NCI-H1105 (cell line): ENCODE measurements at places on chromosomes 2 and 18.

GRCh38 chr18:57352271-57352701 is at the start of gene ST8SIA3:
Gene ST8SIA3 (plus strand): TSS chr18:57352557. CDS start chr18:57352847, 290 bp downstream.
- peak; percentile 30 for DNase-seq

DNA sequence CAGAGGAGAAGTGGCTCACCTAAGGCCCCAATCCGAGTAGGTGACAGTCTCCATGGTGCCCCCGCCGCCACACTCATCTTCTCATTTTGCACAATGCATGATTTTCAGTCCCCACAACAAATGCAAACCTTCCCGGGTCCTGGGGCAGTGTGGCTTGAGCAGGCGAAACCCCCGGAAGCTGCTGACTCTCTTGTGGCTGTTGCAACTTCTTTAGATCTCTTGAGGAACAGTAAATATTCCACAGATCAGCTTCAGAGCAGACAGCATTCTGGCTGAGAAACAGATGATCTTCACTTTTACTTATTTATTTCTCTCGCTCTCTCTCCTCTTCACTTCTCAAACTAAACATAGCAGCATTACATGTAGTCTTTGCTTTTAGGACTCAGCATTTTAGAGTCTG is 51.9 kb downstream of the ASAP2 start:
- no peak for DNase-seq

DNA sequence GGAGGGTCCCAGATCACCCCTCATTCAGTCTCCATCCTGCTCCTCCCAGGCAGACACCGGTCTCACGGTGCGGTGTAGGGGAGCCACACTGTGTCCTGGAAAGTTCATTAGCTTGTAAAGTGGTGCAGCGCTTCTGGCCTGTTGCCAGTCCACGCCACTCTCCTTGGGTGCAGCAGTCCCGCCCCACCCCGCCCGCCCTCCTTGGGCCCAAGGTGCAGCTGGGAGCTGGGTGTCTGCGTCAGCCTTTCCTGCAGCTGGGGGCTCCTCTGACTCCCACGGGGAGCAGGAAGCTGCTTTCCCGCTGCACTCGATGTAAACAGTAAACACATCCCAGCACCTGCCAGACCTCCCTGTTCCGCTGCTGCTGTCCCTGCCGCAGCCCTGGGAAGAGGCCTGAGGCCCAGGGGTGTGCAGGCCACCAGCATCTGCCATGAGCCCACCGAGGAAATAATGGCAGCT is 53.8 kb upstream of the ASB18 start:
- peak; percentile 19 for DNase-seq

GRCh38 chr2:197097578-197098366 is 171.3 kb upstream of the PGAP1 start:
- DNase-seq, result no peak

- DNase-seq, result no peak
Measured at GRCh38 chr2:235901243-235901642, 266.9 kb downstream of the GBX2 start.

DNA sequence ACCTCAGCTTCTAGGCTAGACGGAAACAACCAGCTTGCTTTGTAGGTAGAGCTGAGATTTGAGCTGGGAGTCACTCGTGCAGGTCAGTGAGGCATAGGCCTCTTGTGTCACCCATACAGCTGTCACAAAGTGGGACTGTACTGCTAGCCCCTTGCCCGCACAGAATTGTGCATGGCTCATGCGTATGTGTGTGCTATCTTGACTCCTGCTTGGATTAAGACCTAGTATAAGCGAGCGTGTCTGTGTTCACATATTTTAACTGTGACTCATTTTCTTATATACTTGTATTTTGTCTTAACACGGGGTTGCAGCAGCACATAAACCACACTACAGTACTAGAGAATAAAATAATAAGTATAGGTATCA is 20.1 kb downstream of the CEP68 start:
- no peak for DNase-seq

DNA sequence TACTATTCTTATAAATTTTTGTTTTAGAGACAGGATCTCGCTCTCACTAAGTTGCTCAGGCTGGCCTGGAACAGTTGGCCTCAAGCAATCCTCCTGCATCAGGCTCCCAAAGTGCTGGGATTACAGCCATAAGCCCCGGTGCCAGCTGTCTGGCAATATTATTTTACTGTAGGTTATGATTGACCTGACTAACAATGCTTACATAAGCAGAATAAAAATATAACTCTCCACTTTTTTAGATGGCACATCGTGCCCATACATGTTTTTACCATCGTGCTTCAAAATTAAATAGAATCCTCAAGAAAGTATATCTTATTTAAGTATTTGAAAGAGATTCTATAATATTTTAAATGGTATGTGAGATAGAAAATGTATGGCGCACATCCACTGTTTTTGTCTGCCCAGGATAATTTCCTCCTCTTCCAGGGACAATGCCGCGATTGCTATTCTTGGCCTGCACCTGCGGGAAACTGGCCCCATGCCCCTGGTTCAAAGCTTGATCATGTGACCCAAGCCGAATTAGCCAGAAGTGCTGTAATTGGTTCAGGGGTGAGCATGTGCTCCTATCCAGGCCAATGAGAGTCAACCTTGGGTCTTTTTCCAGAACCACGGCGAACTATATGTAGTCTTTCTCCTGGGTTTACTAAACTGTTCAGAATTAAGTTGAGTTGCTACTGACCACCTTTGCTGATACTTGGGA is 38.3 kb upstream of the GREB1L start:
- DNase-seq, result no peak

DNA sequence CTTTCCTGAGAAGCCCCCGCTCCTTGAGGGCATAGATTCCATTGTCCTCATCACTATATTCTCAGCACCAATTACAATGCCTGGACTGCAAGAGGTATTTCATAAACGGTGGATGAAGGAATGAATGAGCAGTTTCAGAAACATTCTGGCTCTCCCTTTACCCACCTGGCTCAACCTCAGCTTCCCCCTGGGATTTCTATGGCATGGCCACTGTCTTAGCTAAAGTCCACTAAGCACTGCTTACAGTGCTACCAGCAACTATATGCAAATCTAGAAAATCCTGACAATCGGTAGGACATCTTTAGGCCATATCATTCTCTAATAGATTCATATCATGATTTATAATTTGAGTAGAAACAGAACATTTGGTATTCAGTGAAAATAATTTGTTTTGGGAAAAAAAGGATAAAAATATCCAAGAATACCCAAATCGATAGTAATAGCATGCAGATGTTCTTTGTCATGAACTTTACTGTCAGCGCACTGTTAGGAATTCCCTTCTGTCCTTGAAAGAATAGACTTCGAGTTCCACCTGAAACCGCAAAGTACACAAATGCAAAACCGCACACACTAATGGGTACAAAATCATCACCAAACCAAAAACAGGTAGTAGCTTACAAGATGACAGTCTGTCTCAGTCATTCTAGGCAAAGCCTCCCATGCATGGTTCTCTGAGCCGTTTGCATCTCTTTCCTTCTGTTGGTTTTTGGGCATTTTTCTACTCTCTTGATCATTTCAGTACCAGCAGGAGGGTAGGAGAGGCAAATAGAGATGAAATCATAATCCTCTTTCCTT is 303.6 kb upstream of the ID2 start:
- no peak for DNase-seq

DNA sequence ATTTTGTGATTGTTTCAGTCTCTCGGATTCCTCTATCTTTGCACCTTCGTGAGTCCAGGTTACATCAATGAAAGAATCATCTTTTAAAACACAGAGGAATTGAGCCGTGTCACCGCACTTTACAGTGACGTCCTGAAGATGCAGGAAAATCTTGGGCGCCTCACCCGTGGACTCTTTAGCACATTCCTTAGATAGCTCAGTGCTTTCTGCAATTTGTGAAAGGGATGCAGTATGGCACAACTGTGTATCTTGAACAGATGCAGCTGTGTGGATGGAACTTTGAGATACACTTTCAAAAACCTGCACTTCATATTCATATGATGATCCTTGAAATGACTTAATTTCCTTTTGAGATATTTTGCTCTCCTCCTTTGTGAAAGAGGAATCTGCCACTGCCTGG is 50.9 kb downstream of the TTN start:
- no peak for DNase-seq
